ENCODE measurements at places on chromosomes 5 and 9.

GRCh38 chr9:128920381-128921058 lies at the start of gene PHYHD1:
TSS of gene PHYHD1 (plus strand) at chr9:128920982. CDS start at chr9:128922324, 1,342 bp downstream.
- DNase-seq: no peak

DNA sequence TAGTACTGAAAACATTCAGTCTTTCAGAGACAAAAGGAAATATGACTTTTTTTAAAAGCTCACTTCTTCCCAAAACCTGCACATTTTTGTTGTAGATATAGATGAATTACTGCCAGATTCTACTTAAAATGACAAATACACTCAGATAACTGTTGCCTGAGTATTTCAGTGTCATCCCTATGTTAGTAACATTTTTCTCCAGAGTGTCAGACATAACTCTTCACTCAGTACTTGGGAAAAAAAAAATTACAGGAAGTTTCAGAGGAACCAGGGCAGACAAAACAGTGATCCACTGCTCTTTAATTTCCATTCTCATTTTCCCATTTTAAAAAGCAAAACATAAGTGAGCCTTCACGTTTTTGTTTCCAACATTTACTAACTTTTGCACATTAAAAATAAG lies 79.3 kb upstream of the ITGA1 start:
- DNase-seq: no peak

DNA sequence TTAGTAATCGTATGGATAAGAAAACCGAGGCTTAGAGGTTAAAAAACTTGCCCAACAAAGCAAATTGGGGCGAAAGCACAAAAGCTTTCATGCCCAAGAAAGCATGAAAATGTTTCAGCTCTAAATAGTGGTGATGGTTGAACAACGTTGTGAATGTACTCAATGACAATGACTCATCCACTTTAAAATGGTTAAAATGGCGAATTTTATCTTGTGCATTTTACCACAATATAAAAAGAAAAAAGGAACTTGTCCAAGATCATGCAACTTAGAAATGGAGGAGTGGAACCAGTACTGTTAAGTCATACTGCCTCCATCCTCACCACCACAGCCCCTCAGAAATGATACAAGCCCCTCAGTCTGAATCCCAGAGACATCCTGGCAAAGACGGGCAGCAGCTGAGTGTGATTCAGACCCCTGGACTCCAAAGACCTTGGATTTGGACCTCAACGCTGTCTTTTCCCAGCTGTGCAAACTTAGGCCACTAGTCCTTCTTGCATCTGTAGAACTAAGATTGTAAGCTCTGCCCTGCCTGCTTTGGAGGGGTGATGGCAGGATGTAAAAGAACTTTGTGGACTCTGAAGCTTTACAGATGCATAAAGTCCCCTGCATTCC lies 158.4 kb downstream of the GABBR2 start:
- no peak for DNase-seq

DNA sequence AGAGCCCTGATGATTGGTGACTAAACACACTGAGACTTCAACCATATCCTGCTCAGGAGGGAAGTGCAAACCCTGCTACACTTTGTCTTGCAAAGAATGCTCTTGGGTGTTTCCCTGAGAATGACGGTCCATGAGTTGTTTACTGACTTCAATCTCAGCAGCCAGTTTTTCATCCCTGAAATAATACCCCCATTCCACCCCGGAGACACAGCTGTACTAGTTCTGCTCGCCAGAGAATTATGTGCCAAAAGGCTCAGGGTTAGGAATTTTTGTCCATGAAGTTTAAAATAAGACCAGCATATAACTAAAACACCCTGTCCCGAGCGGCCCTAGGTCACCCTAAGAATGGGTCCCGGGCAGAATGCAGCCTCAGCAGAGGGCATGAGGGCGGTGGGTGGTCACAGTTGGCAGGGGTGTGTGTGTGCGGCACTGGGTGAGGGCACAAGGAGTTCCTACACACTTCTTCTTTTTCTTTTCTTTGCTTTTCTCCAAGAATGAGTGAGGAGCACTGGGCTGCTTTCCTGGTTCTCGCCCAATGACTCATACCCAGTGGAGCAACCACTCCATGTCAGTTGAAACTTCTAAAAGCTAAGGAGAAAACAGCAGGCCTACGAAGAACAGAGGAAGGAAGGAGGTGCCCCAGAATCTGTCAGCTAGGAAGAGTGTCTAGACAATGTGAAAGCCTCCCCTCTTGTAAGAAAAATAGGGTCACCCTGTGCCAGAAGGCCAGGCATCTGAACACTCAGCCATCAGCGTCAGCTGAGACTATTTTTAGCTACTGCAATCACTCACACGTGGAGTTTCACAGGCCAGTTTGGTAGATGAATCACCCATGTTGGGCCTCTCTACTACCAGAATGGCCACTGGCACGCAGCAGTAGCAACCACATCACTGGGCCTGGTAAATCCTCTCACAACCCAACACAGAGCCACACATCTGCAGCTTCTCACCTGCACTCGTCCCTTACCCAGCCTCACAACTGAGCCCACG lies 105.9 kb downstream of the DPYSL3 start:
- DNase-seq: peak; percentile 55

DNA sequence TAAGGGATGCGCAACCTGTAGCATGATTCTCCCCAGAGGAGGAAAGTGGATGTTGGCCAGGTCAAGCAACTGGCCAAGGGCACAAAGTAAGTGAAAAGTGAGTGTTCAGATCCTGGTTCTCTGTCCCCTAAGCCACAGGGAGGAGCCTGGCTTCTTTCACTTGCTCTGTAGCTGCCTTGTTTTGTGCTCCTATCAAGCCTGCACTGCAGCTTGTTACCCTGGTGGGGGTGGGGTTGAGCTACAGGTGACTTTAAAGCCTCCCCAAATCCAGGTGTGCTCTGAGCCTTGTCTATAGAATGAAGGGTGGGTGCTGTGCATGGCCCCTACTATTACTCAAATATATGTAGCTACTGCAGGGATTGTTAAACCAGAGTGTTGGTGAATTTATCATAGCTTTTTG lies 32.9 kb downstream of the RALGPS1 start:
- DNase-seq: no peak

DNA sequence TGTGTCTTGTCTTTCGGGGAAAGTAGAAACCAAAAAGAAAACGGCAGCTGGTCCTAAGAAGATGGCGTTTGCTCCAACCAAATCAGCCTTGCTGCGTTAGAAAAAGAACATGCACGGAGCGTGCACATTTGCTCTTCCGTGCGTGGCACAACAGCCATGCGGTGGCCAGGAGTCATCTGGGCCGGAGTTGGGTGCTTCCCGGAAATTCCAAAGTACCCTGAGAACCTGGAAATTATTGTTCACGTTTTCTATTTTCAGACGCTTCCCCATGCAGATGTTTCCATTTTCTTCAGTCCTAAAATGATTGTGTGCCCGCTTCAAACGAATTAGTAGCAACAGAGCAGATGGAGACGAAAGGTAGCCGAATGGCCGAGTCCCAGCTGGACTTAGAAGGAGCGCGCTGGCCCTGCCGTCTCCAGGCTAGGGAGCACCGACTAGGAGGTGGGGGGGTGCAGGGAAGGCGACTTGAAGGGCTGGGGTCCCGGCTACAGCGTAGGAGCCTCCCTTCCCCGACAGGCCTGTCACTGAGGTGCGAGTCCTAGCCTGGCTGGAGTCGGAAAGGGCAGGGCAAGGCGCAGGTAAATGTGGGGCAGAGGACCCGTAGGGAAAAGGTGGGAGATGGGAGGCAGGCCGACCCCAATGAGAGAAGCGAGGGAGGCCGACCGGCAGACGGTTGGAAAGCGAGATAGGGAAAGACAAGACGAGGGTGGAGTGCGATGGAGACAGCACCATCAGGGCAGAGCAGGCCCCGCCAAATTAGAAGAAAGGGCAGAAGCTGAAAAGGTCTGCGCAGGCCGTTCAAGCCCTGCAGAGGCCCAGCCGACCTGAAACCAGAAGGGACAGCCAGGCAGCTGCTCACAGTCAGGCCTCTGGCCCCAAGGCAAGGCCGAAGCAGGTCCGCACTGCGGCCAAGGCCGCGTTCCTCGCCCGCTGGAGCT lies 1.4 kb downstream of the BARX1 start:
- no peak for DNase-seq

- no peak for DNase-seq
These were observed 20.9 kb upstream of the DPYSL3 start for GRCh38 chr5:147530530-147531389.

DNA sequence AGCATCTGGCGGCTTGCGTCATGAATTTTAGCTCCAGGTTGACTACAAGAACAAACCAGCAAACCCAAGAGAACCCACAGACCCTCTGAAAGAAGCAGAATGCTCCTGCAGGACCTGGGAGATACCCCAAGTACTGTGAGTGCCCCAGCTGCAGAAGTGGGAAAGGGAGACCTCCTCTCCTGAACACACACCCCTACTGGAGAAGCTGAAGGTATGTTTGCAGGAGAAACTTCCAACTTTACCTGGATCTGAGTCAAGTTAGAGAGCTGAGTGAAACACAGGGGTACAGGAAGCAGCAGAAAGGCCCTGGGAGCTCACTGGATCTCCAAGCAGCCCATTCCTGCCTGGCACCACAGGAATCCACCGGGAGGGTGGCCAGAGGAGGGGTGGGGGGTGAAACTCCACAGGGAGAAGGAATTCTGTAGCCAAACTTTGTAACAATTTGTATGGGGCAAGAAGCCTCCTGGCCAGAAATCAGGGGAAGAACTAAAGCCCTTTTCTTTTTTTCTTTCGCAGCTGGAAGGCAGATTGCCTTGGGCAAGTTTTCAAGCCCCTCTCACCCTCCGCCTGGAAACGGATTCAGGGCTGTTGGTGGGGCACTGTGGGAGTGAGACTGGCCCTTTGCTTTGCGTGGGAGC lies 576.2 kb downstream of the BNC2 start:
- no peak for DNase-seq

DNA sequence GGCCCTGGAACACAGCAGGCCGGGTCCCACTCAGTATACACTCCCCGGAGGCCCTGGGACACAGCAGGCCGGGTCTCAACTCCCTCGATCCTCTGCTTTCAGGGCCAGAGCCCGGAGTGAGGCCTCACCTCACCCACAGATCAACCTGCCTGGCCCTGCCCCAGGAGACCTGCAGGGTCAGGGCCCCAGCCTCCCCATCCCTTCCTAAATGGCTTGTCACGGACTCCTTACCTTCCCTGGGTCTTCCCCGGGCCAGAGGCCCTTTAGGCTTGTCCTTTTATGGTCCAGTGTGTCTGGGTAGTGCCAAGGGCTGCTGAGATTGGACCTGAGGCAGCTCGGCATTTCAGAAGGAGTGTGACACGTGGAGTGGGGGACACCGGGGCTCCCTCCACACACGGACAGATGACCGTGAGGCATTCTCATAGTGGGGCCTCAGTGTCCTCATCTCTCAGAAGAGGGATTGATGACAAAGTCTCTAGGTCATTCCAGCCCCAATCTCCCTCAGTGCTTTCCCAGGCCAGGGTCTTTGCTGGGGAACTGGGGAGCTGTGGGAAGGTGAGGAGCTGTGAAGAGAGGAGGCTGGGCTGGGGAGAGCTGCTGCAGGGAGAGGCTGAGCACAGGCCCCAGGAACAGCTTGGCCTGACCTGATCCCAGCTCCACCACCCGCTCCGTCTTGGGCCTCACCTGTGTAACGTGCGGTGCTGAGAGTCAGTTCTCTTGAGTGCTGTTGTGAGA lies 18.0 kb upstream of the PLEKHG4B start:
- no peak for DNase-seq

DNA sequence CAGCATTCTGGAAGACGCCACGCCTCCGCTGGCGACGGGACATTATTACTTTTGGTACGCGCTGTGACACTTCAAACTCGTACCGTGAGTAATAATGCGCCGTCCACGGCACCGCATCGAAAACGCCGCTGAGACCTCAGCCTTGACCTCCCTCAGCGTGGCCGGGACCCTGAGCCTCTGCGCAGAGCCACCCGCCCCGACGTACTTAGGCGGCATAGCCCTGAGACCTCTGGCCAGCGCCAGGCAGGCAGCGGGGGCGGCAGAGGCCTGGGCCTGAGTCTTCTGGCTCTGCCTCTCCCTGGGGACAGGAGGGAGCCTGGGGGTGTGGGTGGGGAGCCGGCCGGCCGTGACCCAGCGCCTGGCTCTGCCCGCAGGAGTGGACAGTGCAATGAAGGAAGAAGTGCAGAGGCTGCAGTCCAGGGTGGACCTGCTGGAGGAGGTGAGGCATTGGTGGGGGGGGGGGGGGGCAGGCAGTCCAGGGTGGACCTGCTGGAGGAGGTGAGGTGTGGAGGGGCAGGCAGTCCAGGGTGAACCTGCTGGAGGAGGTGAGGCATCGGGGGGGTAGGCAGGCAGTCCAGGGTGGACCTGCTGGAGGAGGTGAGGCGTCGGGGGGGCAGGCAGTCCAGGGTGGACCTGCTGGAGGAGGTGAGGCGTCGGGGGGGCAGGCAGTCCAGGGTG lies 8.0 kb downstream of the EGFL7 start:
- DNase-seq: no peak

- no peak for DNase-seq
These were observed 339.0 kb upstream of the KIF2A start for GRCh38 chr5:61966997-61967396.

GRCh38 chr9:109381011-109381729 lies 60.3 kb upstream of the EPB41L4B start:
- DNase-seq: no peak

GRCh38 chr9:38254151-38254550 lies 138.4 kb upstream of the ALDH1B1 start:
- no peak for DNase-seq

DNA sequence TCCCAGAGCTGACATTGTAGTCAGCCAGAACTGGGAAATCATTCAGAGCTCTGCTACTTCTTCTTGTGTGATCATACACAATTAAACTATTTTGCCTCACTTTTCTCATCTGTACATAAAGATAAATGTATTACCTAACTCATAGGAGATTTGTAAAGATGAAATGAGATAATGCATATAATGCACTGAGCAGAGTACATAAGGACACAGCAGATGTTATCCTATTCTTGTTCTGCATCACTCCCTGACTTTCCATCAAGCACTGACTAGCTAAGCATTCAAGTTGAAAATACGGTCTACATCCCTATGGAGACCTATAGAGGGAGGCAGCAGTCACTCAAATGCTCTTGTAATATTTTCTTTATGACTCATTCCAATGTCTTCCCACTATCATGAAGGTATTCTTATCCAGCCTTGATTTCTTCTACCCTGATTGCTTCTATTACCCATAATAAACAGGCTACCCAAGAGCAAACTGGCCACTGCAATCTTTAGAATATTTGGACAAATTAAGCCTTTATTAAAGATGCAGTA lies 16.3 kb upstream of the PRR16 start:
- no peak for DNase-seq

DNA sequence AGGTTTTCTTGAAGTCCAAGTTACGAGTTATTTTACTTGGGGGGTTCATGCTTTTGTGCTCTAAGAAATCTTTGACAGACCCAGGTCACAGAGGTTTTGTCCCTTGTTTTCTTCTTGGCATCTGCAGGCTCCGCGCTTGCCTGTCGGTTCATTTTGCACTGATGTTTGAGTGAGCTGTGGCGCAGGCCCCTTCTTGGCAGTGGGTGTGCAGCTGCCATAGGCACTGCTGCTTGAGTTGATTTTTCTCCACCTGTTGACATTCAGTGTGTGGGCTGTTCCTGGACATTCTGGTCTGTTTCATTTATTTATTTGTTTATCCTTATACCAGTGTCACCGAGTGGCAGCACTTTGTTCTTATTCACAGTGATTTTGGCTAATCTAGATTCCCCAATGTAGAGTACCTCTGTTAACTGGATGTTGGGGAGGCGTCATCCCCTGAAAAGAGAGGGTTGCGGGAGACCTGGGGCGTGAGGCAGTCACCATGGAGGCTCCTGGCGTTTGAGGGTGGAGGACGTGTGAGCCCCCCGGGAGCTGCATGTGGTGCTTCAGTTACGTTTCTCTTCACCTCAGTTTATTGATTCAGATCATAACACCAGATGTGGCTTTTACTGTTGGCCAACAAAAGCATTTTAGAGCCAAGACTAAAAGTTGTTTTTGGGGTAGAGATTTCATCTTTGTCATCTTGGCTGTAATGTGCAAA lies 121.4 kb upstream of the CACNA1B start:
- DNase-seq: no peak
